GM12891 (cell line): ENCODE measurements at places on chromosomes 3 and 15.

- no peak for DNase-seq
Measured at GRCh38 chr3:45546716-45547701, 47.5 kb upstream of the LIMD1 start.

DNA sequence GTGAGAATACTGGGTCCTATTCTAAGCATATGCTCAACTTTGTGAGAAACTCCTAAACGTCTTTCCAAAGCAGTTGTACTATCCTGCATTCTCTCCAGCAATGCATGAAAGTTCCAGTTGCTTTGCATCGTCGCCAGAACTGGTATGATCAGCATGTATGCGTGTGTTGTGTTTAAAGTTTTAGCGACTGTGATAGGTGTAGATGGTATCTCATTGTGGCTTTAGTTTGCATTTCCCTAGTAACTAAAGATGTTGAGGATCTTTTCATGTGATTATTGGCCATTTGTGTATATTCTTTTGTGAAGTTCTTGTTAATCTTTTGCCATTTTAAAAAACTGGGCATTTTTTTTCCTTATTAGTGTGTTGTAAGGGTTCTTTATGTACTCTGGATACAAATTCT is 115.1 kb downstream of the SPATA16 start:
- DNase-seq = no peak

DNA sequence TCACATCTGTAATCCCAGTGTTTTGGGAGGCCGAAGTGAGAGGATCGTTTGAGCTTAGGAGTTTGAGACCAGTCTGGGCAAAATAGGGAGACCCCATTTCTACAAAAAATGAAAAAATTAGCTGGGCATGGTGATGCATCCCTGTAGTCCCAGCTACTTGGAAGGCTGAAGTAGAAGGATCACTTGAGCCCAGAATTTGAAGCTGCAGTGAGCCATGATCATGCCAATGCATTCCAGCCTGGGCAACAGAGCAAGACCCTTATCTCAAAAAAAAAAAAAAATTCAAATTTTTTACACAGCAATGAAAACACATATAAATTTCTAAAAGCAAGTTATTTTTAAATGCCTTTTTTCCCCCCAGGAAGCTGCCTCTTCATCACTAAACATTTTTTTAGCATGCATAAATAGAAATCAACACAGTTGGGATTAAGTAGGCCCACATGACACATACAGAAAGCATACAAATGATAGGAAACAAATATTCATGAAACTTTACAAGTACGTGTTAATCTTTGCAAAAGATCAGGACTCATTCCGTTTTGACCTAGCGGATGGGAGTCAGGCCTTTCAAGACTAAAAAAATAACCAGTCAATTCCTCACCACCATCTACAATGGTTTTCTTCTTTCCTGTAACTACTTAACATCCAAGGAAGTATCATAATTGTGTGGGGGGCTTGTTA is 45.6 kb upstream of the IGDCC4 start:
- DNase-seq = no peak

- DNase-seq = no peak
Measured at GRCh38 chr3:50819882-50820281, 145.2 kb downstream of the DOCK3 start.

- DNase-seq = no peak
Measured at GRCh38 chr3:119161240-119161639, 12.2 kb upstream of the UPK1B start.

DNA sequence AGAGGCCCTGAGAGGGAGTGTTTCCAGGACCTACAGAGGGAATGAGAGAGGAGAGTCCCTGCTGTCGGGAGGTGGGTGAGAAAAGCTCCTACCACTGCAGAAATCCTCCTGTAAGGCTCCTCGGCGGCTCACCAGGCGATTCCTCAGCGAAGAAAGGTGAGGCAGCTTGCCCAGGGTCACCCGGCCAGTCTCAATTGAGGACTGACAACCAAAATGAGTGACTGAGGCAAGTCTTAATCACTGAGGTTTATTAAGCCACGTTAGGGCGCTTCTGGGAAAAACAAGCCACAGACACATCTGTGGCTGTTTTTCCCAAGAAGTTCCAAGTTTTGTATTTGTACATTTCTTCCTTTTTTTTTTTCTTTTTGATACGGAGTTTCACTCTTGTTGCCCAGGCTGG is 48.5 kb downstream of the ZDHHC19 start:
- no peak for DNase-seq

GRCh38 chr3:158220575-158220974 is 110.7 kb downstream of the RSRC1 start:
- no peak for DNase-seq

GRCh38 chr3:171770689-171771620 is 39.3 kb downstream of the PLD1 start:
- no peak for DNase-seq
